ENCODE measurements at places on chromosomes 2 and 18.

GRCh38 chr2:201901786-201902185, 95.4 kb downstream of the CDK15 start:
- no peak for DNase-seq

- no peak for DNase-seq
Measured at GRCh38 chr2:168375195-168375798, 80.8 kb upstream of the CERS6 start.

DNA sequence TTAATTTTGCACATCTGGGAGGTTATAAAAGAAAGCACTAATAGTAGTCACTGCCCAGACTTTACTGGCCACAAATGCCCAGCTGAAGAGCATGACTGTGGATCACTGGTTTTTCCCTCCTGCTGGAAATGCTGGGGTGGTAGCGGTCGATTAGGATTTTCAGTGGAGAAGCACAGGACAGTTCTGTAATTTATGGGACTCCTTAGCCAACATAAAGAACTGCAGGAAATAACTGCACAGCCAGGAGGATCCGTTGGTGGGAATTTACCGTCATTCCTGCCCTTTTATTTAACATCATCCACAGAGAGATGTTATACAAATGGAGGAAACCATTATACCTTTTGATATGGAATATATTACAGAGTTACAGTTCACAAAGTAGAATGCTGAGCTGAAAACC, 61.5 kb downstream of the TNFRSF11A start:
- DNase-seq = no peak

DNA sequence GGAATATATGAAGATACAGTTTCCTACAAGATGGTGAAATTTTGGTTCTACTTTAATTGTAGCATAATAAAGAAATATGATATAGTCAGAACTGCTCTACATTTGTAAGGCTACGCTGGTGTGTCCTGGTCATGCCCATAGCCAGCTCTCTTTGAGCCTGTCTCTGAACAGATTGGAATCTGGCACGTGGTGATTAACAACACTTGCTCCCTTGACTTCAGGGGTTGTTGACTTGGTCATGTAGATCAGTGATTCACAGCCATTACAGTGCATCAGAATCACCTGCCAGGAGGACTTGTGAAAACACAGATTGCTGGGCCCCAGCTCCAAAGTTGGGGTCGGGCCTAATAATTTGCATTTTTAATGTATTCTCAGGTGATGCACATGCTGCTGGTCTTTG, 80.4 kb downstream of the PTPRM start:
- DNase-seq = no peak

GRCh38 chr2:45860136-45861121, 209.0 kb downstream of the PRKCE start:
- DNase-seq = no peak

DNA sequence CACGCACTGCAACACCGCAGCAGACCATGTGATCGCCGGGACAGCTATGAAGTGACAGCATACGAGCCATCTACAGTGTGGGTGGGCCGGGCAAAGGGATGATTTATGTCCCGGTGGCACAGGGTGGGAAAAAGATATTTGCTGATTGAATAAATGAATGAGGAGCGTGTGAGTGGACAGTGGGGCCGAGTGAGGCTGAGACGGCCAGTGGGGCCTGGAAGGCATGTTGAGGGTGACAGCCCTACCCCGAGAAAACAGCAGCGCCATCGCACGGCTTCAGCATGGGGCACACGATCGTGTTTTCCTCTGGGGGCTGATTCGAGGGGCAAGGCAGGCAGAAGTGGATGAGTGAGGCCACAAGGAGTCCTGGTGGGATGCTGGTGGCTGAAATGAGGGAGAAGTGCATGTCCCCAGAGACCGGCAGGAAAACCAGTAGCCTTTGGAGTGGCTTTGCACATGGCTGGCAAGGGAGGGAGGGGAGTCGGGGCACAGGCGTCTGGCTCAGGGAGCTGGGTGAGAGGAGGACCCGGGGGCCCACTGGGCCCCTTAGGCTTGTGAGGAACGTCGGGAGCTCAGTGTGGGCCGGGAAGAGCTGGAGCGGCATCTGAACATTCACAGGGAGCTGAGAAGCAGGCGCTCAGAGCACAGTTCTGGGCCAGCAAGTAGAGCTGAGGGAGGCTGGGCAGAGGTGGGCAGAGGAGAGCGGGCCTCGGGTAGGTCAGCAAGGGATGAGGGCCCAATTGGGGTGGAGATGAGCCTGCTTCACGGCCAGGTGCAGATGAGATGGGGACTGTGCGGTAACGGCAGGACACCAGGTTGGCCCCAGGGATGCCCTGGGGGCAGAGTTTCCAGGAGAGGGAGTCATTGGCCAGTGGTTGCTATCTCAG, 32.1 kb upstream of the MAL start:
- DNase-seq = no peak

DNA sequence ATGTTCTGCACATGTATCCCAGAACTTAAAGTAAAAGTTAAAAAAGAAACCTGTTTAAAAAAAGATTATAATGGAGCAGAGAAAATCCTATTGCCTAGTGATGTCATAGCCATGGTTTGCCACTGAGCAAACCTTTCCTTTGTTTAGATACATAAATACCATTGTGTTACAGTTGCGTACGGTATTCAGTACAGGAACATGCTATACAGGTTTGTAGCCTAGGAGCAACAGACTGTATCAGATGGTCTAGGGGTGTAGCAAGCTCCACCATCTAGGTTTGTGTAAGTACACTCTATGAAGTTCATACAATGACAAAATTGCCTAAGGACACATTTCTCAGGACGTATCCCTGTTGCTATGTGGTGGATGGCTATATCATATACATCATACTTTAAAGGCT, 13.0 kb downstream of the ICA1L start:
- DNase-seq = no peak

DNA sequence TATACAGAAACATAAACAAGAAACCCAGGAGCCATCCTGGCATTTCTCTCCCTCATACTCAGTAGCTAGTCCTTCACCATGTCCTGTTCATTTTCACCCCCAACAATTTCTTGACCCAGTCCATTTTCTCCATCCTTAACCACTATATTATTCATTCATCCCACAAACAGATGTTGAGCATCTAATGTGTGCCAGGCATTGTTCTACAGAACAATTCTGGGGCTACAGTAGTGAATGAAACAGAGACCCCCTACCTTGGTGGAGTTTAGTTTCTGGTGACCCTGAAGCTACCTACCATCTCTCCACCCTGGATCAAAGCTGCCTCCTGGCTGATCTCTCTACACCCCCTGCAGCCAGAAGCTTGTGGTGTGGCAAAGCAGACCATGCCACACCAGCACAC, 27.5 kb upstream of the BZW1 start:
- DNase-seq = no peak

DNA sequence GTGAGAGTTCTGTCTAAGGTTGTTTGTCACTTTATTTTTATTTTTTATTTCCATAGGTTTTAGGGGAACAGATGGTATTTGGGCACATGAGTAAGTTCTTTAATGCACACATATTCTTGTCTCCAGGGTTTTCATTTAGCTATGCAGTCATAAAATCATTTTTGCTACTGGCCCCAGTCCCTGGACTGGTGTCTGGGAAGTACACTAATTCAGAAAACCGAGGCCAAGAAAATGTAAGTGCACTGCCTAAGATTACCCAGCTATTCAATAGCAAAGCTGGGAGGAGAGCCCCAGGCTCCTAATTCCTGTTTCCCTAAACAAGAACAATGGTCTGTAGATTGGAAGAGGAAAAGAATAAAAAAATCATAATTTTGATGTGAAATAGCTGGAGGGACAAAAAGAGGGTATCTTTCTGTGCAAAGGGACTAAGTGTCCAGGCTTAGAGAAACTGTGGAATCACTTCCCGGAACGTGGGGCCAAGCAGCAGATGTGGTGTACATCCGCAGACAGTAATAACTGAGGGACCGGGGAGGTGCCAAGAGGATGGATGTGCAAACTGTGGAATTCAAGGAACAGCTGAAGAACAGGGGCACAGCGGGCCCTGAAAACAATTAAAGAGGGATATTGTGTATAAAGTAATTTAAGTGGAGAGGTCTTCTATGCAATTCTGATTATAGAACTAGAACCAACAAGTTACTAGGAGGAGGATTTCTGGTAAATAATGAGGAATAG, 236.3 kb downstream of the ACKR3 start:
- DNase-seq = no peak

DNA sequence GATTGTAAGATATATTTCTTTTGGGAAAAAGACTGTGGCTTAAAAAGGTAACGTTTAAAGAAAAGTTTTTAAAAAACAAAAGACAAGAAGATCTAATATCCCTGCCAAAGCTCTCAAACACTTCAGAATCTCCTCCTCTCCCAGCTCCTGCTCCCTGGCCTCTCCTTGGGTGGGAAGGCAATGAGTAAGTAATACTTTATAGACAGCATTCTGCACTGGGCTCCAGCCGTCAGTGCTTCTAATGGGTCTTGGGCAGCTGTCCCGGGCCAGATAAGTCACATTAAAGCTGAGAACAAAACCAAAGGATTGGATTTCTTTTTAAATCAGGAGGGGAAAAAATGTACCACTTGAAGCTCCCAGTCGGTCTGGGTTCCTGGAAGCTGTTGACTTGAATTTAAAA, 133.7 kb downstream of the ALPK2 start:
- DNase-seq = no peak

DNA sequence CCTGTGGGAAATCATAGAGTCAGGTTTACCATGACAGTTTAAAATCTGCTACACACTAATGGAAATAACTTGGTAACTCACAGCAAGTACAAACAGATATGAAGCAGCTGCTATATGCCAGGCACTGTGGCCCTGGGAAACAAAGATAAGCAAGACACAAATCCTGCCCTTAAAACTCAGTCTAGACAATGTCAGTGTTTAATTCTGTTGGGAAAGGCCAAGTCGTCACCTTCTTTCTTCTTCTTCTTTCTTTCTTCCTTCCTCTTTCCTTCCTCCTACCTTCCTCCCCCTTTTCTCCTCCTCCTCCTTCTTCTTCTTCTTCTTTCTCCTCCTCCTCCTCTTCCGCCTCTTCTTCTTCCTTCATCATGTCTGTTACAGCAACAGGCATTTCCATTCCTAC, 26.8 kb downstream of the PLEK start:
- no peak for DNase-seq

GRCh38 chr2:224359569-224359968, 42.3 kb downstream of the FAM124B start:
- DNase-seq = no peak

DNA sequence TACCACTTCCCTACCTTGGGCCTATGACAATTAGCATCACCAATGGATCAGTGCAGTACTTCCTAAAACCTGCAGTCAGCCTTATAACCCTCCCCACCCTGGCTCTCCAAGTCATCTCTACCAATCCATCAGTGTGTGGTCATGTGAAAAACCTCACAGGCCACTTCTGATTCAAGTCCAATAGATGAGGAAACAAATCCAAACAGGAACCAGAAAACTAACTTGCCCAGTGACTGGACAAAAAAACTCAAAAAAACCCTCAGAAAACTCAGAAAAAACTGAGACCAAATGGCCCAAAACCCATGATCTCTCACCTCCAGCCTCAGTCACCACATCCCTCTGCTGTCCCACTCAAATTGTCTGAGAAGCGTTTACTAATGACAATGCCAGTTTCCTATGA, 43.3 kb downstream of the TGFA start:
- no peak for DNase-seq

- DNase-seq = no peak
Measured at GRCh38 chr2:237171396-237171795, 85.7 kb downstream of the COPS8 start.

DNA sequence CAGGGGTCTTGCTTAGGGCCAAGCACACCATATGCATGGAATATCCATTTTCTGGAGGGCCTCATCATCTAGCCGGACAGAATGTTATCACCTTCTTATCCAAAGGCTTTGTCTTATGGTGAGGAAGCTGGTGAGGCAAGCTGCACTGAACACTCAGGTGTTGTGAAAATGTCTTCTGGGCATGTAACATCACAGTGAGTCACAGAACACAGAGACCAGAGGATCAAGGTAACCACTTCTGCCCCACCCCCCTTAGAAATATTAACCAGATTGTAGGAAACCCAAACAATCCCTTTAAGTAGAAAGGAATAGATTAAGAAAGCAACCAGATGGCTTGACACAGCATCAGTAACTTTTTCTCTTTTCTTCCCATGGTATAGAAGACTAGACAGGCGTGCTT, 51.1 kb downstream of the MYO5B start:
- DNase-seq = no peak

GRCh38 chr18:22591222-22591621, 173.5 kb upstream of the CTAGE1 start:
- DNase-seq = no peak

- DNase-seq = no peak
Measured at GRCh38 chr2:71882949-71883472, 264.7 kb downstream of the CYP26B1 start.

GRCh38 chr18:79949697-79950487, 1.6 kb downstream of the SLC66A2 start:
- DNase-seq = no peak

DNA sequence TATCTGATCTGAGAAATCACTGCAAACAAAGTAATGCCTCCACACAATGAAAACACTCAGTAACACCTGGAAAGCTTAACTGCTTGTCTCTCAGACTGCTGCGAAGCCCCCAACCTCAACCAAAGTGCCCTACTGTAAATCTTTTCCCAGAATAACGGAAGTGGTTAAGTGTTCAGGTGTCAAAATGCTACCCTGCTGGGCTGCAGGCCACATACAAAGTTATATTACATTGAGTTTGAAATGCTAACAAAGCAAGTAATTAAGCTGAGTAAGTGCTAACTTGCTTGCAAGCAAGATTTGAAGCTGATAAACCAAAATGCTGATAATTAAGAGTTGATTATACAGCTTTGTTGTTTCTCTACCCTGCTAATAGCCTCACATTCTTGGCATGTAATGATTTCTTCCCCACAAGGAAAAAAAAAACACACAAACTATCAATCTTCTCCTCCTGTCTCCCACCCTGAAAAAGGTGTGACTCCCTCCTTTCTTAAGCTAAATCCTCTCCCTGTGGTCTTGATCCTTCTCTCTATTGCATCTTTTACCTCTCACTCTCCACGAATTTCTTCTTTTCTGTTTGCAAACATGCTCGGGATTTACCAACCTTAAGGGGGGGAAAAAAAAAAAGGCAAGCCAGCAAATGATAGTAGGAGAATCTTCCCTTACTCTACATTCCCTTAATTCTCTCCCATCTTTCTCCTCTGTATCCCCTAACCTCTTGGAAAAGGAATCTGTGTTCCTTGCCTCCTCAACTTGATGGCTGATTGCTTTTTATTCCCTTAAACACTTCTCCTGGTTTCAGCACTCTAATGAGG, 266.8 kb upstream of the SIX3 start:
- no peak for DNase-seq

GRCh38 chr18:36624451-36625167, 204.2 kb downstream of the TPGS2 start:
- DNase-seq = no peak

GRCh38 chr2:102116630-102117471, 25.7 kb upstream of the IL1R1 start:
- no peak for DNase-seq

GRCh38 chr2:134933732-134934131, 15.1 kb downstream of the CCNT2 start:
- no peak for DNase-seq
